Kidney tubule cell (primary cell): ENCODE measurements at places on chromosomes 1 and 21.

DNA sequence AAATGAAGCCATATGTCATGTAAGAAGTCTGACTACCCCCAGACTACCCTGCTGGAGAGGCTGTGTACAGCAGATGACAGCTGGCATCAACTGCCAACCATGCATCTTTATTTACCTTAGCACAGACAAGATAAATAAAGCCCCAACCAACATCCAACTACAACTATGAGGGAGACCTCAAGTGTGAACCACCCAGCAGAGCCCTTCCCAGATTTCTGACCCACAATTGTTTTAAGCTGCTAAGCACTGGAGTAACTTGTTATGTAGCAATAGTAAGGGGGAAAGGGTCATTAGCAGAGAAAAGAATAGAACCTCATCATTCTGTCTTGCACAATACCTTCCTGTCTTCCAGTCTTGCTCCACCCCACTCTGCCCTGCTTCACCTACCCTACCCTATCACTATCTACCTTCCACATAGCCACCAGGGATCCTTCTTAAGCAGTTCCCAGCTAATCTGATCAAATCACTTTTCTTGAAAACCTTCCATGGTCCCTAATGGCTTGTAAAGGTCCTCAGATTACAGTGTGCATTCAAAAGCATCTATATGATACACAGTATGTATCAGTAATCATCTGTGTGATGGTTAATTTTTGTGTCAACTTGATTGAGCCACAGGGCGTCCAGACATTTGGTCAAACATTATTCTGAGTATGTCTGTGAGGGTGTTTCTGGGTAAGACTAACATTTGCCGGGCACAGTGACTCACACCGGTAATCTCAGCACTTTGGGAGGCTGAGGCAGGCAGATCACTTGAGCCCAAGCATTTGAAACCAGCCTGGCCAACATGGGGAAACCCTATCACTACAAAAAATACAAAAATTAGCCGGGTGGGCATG is 19.6 kb upstream of the RBM15 start:
- peak; percentile 18 for DNase-seq

- peak; percentile 82 for DNase-seq
Observed at GRCh38 chr1:62384276-62385005, 52.4 kb upstream of the USP1 start.

- DNase-seq, result peak; percentile 51
Observed at GRCh38 chr1:89850844-89851415, 30.1 kb downstream of the LRRC8D start.

DNA sequence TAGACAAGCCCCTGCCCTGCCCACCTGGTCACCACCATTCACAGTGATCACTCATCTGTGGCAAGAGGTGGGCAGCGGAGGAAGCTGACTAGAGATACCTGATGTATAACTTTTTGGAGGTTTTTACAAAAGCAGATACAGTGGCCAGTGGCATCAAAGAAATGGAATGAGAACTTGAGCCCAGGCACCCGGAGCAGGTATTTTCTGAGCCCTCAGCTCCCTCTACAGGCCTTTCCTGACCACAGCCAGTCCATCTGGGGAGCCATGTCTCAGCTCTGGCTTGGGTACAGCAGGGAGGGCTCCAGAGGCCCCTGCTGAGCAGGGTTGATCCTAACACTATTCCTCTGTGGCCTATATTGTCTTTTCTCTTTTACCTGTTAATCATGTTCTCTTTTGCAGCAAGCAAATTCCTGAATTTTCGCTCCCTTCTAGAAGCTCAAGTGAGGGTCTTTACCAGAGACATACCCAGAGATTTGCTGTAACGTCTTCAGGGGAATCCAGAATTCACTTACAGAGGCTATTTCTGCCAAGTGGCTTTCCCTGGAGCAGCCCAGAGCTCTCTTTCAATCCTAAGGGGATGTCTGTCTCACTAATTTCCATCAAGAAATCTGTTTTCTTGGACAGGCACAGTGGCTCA is 27.3 kb downstream of the GPR157 start:
- DNase-seq, result peak; percentile 61

DNA sequence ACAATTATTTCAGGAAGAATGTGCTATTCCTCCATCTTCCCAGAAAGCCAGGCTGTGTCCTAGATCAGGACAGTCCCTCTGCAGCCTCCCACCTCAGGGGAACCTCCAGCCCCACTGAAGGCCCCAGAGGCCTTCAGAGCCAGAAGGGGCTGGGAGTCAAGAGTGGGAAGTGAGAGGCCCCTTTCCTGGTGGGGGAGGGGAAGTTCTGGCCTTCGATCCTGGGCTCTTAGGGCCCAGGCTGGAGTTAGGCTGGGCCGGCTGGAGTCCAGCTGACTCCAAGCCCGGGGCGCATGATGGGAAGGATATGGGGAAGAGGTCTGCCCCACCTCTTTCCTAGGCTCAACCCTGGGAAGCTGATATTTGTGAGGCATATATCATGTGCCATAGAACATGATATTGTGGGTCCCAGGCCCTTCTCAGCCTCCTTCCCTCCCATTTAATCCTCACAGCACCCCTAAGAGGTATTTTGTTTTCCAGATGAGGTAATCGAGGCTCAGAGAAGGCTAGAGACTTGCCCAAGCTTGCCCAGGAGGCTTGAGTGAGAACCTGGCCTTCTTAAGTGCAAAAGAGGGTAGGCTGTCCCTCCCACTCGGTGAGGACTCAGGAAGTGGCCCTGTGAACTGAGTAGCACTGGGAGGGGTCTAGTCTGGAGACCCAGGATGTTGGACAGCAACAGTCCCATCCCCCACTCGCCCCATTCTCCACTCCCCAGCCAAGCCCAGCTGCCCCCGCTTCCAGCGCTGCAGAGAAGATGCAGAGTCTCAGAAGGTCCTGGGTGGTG is 18.6 kb upstream of the HSPG2 start:
- DNase-seq, result no peak

GRCh38 chr21:41169701-41170100 is 1.7 kb downstream of the BACE2 start:
- DNase-seq, result peak; percentile 29

GRCh38 chr1:112371775-112372174 is 24.2 kb upstream of the CTTNBP2NL start:
- DNase-seq, result no peak

- DNase-seq, result peak; percentile 21
Observed at GRCh38 chr1:172537827-172538391, 5.0 kb downstream of the SUCO start.

- DNase-seq, result peak; percentile 19
Observed at GRCh38 chr1:12166834-12167492, at the start of gene TNFRSF1B. TSS of gene TNFRSF1B (plus strand) at chr1:12166991. CDS start at chr1:12167092, 101 bp downstream.

DNA sequence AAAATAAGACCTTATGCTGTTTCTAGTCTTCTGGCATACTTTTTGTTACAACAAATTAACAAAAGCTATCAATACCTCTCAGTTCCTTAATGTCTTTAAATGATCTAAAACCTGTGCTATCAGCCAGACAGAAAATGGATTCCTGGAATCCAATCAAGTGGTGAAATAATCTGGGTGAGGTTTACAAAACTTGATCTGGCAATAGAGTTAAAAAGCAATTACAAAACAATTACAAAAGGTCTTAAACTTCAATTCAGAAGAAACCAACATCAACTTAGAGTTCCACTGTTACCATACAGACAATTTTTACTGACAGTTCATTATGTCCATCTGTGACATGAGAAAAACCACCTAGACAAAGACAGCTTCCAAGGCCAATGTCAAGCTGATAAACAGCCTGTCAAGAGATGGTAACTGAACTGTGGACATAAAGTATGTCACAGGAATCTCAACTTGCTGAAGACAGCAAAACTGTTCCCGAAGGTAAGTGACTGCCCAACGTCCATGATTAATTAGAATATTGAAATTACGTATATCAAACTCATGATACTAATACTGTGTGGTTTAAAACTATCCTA is 17.4 kb downstream of the ZZZ3 start:
- DNase-seq, result no peak

DNA sequence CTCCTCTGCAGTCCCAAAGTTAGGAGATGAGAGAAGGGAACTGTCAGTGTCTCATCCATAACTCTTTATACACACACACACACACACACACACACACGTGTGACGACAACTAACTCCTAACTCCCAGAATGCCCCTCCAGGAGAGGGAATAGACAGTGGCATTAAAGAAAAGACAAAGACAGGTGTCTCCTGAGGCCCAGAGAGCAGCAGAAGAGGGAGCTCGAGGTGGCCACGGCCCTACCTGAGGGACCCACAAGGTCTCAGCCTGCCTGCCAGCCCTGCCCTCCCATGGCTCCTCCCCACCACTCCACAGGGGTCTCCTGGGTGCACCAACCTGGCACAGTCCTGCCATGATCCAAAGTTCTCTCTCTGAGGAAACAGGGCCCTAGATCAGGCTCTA is 1.6 kb upstream of the PHLDA3 start:
- DNase-seq, result no peak

- DNase-seq, result no peak
Observed at GRCh38 chr1:226654668-226655055, 84.4 kb downstream of the ITPKB start.

DNA sequence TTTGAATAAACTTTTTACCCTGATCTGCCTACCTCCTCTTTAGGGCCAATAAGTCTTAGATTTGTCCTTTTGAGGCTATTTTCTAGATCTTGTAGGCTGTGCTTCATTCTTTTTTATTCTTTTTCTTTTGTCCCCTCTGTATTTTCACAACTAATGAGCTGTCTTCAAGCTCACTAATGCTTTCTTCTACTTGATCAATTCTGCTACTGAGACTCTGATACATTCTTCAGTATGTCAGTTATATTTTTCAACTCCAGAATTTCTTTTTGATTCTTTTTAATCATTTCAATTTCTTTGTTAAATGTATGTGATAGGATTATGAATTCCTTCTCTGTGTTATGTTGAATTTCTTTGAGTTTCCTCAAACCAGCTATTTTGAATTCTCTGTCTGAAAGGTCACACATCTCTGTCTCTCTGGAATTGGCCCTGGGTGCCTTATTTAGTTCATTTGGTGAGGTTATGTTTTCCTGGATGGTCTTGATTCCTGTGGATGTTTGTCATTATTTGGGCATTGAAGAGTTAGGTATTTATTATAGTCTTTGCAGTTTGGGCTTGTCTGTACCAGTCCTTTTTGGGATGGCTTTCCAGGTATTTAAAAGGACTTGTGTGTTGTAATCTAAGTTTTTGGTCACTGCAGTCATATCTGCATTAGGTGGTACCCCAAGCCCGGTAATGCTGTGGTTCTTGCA is 11.2 kb upstream of the ATG4C start:
- DNase-seq, result no peak

- DNase-seq, result peak; percentile 58
Observed at GRCh38 chr1:75136921-75137641, 2.9 kb downstream of the LHX8 start.

- DNase-seq, result no peak
Observed at GRCh38 chr1:48738356-48738755, 38.3 kb downstream of the BEND5 start.

DNA sequence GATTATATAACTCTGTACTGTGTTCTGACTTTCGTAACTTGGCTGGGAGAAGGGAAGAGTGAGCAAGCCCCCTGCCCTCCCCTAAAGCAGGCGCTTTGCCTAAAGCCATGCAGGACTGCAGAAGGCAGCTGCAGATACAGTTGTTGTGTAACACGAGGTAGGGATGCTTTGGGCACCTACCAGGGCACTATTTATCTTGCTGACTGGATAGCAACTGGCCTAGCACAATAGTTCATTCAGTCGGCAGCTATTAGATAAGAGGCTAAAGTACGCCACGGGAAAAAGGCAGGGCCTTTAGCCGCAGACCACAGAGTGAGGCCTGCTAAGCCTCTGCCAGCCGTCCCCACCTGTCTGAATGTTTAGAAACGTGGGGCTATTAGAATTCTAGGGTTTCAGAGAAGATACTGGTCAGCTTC is 80.9 kb downstream of the TTC3 start:
- no peak for DNase-seq

DNA sequence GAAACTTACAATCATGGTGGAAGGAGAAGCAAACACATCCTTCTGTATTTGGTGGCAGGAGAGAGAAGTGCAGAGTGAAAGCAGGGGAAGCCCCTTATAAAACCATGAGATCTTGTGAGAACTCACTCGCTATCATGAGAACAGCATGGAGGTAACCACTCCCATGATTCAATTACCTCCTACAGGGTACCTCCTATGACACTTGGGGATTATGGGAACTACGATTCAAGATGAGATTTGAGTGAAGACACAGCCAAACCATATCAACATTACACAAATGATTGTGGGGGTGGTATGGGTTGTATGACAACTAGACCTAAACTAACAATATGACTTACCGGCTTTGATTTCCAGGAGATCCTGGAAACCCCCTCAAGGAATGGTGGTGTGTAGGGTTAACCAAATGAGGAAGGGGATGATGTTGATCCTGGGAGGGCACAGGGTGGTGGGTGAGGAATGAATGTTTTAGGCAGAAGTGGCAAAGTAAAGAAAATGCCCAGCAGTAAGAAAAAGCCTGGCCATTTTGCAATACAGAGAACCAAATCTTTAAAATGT is 80.5 kb downstream of the FGGY start:
- DNase-seq, result no peak

GRCh38 chr21:45096217-45096616 is 21.8 kb downstream of the ADARB1 start:
- no peak for DNase-seq

GRCh38 chr21:25373126-25374082 is 233.9 kb downstream of the MRPL39 start:
- no peak for DNase-seq

- no peak for DNase-seq
Observed at GRCh38 chr1:18736958-18737357, 106.3 kb downstream of the PAX7 start.

- DNase-seq, result no peak
Observed at GRCh38 chr1:19375631-19376400, 63.7 kb downstream of the SLC66A1 start.

DNA sequence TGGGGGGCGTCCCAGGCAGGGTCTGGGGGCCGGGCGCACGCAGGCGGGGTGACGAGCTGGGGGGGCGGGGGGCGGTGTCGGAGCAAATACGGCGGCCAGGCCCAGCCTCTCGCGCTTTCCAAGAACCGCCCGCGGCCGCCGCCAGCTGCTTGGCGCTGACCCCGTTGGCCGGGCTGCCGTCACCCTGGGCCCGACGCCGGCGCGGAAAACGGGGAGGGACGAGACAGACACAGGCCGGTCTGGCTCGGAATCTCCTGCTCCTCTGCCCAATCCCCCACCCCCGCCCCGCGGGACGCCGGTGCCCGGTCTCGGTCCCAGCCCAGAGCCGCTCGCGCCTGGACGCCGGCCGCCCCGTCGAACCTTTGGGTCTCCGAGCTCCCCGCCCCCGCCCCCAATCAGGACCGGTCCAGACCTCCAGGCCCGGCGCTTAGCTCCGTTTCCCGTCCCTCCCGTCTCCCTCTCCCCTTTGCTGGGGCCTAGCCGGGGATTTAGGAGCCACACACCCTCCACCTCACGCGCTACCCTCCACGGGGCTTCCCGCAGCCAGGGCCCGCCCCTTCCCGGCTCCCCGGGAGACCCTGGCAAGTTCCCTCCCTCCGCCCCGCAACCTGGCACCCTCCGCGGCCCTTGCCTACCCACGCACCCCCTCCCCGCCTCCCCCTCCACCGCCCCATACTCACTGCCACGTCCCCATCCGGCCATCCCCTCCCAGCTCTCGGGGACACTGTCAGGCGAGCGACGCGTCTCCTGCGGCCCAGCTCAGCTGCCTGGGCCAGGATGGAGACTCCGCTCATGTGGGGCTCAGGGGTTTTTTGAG is 800 bp upstream of the MMP23B start:
- no peak for DNase-seq
